ENCODE measurements at places on chromosomes 2 and 18. TPM values are rescaled to one million over a fixed set of nuclear protein-coding genes. Genes with fewer than 3 reads are reported as not detected.

- H3K4me1 ChIP-seq: no peaks in the 10 kb centered on the region
- no peak overlapping the region for H3K4me3 ChIP-seq
- no peaks in the 10 kb centered on the region for H3K27me3 ChIP-seq
- no peak for DNase-seq
- H3K36me3 ChIP-seq: no peaks in the 10 kb centered on the region
Measured at GRCh38 chr18:54849683-54850082, 21.4 kb downstream of the RAB27B start.

GRCh38 chr2:186721956-186722355 is 28.1 kb downstream of the FAM171B start:
- DNase-seq: no peak
- H3K4me3 ChIP-seq: no peak overlapping the region
- no peaks in the 10 kb centered on the region for H3K27me3 ChIP-seq
- no peaks in the 10 kb centered on the region for H3K4me1 ChIP-seq

GRCh38 chr2:198116756-198117155 is 312.4 kb downstream of the PLCL1 start:
- no peak overlapping the region for H3K27ac ChIP-seq
- no peaks in the 10 kb centered on the region for H3K36me3 ChIP-seq
- no peak for DNase-seq
- H3K4me3 ChIP-seq: no peak overlapping the region

DNA sequence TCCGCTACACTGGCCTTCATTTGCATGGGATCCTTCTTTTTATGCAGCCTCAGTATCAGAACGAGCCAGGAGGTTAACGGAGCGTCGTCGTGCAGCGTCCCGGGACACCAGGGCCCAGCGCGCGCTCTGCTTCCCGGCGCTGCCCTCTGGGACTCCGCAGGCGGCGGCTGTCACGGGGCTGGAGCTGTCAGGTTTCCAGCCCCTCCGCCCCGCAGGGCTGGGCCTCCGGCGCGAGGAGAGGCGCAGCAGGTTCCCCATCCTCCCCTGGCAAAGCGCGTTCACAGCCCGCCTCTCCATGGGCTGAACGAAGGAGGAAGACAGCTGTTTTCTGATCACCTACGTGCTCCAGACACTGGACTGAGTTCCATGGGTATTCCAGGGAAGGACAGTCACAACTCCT is 12.5 kb upstream of the PAX8 start:
- no peak overlapping the region for H3K27ac ChIP-seq
- H3K4me3 ChIP-seq: no peak overlapping the region
- no peaks in the 10 kb centered on the region for H3K36me3 ChIP-seq
- no peaks in the 10 kb centered on the region for H3K4me1 ChIP-seq
- no peaks in the 10 kb centered on the region for H3K27me3 ChIP-seq

Gene CYTIP
- 202 TPM for total RNA-seq

Gene HES6
- 5.1 TPM for total RNA-seq
